ENCODE measurements at places on chromosomes 3 and 15. TPM values are rescaled to one million over a fixed set of nuclear protein-coding genes. Genes with fewer than 3 reads are reported as not detected.

GRCh38 chr3:162584986-162585385 is 1088.4 kb downstream of the OTOL1 start:
- DNase-seq: no peak

- DNase-seq: no peak
Observed at GRCh38 chr3:169980055-169980454, 13.4 kb downstream of the SEC62 start.

DNA sequence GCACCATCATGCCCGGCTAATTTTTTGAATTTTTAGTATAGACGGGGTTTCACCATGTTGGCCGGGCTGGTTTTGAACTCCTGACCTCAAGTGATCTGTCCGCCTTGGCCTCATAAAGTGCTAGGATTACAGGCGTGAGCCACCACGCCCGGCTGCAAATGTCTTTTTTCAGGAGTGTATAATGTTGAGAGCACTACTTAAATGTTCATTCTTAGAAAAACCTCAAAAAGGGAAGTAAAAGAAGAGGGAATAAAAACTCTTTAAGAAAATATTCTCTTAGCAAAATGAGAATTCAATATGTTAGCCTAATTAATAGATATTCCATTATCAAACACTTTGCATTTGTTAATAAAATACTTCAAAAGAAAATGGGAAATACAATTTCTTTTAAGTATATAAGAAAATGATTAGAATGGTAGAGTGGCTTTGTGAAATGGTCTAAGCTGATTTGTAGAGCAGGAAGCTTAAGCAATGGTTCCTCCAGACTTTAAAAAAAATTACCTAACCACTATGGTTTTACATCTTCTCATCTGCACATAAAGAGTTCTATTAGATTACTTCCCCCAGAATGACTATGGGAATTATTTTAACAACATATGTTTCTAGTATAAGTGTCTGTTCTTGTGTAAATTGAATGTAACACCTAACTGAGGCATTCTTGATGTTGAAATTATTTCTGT is 226.7 kb upstream of the ALCAM start:
- no peak for DNase-seq

GRCh38 chr3:4986782-4987537 is 7.7 kb downstream of the BHLHE40 start:
- DNase-seq: no peak

DUOXA1 gene
- not detected for total RNA-seq

DNA sequence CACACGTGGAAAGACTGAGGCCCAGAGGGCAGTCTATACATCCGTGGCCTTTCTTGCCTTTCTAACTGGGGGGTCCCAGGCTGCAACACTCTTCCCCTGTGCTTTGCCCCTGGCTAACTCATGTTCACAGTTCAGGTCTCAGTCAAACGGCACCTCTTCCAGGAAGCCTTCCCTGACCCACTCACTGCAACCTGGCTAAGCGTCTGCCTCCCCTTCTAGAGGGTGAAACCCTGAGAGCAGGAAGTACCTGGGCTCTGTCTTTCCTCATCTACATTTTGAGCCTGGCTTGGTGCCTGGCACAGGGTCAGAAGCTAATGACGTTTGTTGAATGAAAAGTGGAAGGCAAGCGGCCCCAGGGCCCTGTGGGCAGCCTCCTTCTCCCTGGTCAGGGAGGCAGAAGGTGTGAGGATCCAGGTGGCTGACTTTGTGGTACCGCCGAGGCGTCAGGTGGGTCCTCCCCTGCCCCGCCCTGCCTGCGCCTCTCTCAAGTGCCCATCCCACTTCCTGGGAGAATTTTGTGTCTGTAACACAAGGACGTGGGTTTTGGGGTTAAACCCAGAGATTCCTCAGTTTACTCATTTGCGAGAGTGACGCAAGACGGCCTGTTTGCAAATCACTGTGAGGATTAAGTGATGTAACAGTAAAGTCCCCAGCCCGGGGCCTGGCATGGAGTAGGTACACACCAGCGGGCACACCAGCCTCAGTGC is 32.1 kb downstream of the DNASE1L3 start:
- no peak for DNase-seq

All from Panc1 (cell line).